ENCODE measurements at places on chromosomes 1 and 21. TPM values are rescaled to one million over a fixed set of nuclear protein-coding genes. Genes with fewer than 3 reads are reported as not detected.
A peak's percentile ranks its signal among the peaks of the same experiment; 100 is the strongest.

NTNG1 gene
- total RNA-seq = 1.2 TPM

LAMB3 gene
- total RNA-seq = not detected

GRCh38 chr1:56958526-56958925 is 7.3 kb downstream of the C8B start:
- no peak for DNase-seq
- no peaks in the 10 kb centered on the region for H3K4me1 ChIP-seq
- no peak overlapping the region for H3K27ac ChIP-seq
- H3K36me3 ChIP-seq = no peaks in the 10 kb centered on the region

DNA sequence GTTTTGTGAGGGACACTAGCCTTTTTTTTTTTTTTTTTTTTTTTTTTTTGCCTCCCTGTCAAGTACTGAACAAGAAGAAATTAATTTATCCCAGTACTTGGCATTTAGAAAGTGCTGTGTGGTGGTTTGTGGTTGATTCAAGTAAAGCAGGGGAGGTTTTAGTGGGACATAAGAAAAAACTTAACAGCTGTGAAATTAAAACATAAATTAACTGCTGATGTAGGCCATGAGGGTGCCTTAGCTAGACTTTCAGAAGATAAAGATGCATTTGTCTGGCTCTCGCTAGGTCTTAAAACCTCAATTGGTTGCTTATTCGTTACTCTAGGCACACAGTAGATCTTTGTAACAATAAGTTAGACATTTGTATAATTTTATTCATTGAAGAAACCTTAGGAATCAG is 52.3 kb downstream of the SPATA46 start:
- no peaks in the 10 kb centered on the region for H3K36me3 ChIP-seq
- no peak overlapping the region for H3K27ac ChIP-seq
- no peak overlapping the region for H3K4me3 ChIP-seq
- H3K27me3 ChIP-seq = no peaks in the 10 kb centered on the region

- no peaks in the 10 kb centered on the region for H3K4me1 ChIP-seq
- H3K4me3 ChIP-seq = no peak overlapping the region
- H3K36me3 ChIP-seq = no peaks in the 10 kb centered on the region
- DNase-seq = no peak
Observed at GRCh38 chr21:23014021-23014420, 2015.8 kb downstream of the NCAM2 start.

GRCh38 chr1:2972011-2972878 is 49.0 kb upstream of the ACTRT2 start:
- no peaks in the 10 kb centered on the region for H3K36me3 ChIP-seq
- H3K4me1 ChIP-seq = no peaks in the 10 kb centered on the region
- no peak for DNase-seq
- no peak overlapping the region for H3K27ac ChIP-seq
- no peaks in the 10 kb centered on the region for H3K27me3 ChIP-seq
- no peak overlapping the region for H3K4me3 ChIP-seq

DNA sequence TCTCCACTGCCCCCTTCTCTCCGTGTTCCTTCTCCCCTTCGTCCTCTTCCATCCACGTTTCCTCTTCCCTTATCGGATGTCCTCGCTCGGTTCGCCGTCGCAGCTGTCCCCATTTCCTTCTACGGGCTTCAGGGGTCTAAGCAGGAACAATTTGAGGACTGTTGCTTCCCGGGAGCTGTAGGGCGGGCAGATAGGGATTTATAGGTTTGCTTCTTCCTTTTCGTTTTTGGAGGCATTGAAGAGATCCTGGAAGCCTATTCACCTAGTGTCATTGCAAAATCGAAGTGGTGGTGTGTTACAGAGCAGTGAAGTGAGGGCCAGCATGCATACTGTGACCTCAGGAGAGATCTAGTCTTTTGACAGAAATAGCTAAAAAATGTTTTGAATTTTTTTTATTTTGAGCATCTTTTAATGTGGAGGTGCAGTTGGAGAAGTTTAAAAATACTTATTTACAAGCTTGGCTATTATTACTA is 897 bp downstream of the ZYG11B start:
- no peaks in the 10 kb centered on the region for H3K36me3 ChIP-seq
- H3K4me3 ChIP-seq = peak overlapping the region; percentile 86
- H3K27ac ChIP-seq = peak overlapping the region; percentile 88
- DNase-seq = no peak
- no peaks in the 10 kb centered on the region for H3K4me1 ChIP-seq
- no peaks in the 10 kb centered on the region for H3K27me3 ChIP-seq

DNA sequence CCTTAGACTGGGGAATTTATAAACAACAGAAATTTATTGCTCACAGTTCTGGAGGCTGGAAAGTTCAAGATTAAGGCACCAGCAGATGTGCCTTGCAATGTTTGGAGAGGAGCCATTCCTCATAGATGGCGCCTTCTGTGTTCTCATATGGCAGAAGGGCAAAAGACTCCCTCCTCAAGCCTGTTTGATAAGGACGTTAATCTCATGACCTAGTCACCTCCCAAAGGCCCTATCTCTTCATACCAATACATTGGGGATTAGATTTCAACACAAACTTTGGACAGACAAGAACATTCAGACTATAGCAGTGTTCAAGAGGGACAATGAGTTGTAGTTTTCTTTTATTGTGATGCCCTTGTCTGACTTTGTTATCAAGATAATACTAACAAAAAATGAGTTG is 34.3 kb downstream of the PSMG1 start:
- H3K27me3 ChIP-seq = no peaks in the 10 kb centered on the region
- no peak for DNase-seq
- H3K36me3 ChIP-seq = no peaks in the 10 kb centered on the region
- no peaks in the 10 kb centered on the region for H3K4me1 ChIP-seq
- no peak overlapping the region for H3K4me3 ChIP-seq
- H3K27ac ChIP-seq = no peak overlapping the region

DNA sequence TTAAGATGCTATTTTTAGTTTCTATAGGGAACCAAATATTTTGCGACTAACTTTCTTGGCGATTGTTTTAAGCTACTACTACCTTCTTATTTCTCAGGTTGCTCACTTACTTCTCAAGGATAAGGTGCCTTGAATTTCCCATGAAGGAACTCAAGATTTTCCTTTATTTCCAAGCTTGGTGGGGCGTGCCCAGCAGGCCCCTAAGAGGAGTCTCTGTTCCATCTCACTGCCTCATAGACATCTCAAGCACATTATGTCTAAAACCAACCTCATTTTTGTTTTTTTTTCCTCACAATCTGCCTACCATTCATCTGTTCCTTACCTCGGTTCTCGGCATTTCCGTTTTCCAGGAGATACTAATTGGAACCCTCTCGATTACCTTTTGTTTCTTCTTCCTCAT is 421.9 kb downstream of the DISC1 start:
- no peaks in the 10 kb centered on the region for H3K4me1 ChIP-seq
- H3K4me3 ChIP-seq = no peak overlapping the region
- no peak for DNase-seq
- no peaks in the 10 kb centered on the region for H3K36me3 ChIP-seq

DNA sequence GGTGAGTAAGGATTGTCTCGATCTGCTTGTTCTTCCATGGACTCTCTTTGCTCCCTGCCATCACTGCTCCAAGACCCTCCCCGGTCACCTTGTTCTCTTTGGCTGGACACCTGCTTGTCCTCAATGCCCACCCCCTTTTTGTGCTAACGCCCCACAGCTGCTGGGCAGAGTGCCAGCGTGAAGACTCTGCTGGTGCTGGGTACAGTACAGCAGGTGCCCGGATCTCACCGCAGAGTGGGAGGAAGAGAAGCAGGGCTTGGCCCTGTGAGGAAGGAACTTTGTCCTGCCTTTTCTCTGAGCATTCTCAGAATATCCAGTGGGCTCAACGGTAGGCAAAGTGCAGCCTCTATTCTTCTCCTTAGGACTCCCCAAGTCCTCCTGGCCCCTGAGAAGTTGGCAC is 90.1 kb downstream of the PLXNA2 start:
- no peaks in the 10 kb centered on the region for H3K36me3 ChIP-seq
- H3K27me3 ChIP-seq = no peaks in the 10 kb centered on the region
- DNase-seq = no peak
- peaks cover 9% of the 10 kb centered on the region for H3K4me1 ChIP-seq
- H3K27ac ChIP-seq = no peak overlapping the region

- H3K36me3 ChIP-seq = no peaks in the 10 kb centered on the region
- H3K27me3 ChIP-seq = no peaks in the 10 kb centered on the region
- no peak for DNase-seq
- H3K4me1 ChIP-seq = no peaks in the 10 kb centered on the region
- H3K4me3 ChIP-seq = no peak overlapping the region
- no peak overlapping the region for H3K27ac ChIP-seq
Observed at GRCh38 chr21:43207043-43207315, 38.2 kb downstream of the CRYAA start.

Data from uterus (tissue), 4 donors.